ENCODE measurements at places on chromosomes 12 and 14.

- no peak for DNase-seq
Observed at GRCh38 chr14:32813401-32813800, 125.3 kb upstream of the NPAS3 start.

- DNase-seq, result no peak
Observed at GRCh38 chr12:115988212-115988611, 289.3 kb downstream of the MED13L start.

DNA sequence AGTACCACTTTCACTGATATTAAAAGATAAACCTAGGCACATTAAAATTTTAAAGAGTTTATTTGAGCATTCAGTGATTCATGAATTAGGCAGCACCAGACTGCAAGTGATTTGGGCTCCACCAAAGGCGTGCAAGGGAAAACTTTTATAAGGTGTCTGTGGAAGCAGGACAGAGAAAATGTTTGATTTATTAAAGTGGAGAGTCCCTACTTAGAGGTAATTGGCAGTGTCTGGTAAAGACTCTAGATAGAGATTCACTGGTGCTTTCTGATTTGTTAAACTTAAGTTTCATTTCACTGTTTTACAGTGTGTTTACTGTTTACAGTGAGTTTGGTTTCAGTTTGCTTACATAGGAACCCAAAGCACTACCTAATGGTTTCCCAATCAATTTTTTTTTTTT lies 72.8 kb downstream of the ANKS1B start:
- DNase-seq, result no peak

GRCh38 chr14:33556382-33557121 lies 394.3 kb downstream of the EGLN3 start:
- no peak for DNase-seq

- no peak for DNase-seq
Observed at GRCh38 chr12:29882846-29883245, 99.1 kb upstream of the TMTC1 start.

DNA sequence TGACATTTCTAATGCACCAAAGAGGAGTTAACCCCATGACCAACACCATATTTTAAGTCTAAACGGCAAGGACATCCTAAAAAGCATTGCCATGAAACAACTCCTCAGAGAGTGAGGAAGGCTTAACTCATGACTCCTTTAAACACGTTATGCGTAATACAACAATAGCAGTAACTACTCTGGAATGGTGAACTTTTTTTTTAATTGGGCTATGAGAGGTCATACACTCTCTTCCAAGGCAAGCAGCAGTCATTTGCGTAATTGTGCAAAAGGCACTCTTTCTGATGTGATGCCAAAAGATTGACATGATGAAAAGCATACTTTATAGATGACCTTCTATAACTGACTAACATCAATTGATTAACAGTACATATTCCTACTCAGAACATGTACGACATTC lies 39.4 kb downstream of the RHOJ start:
- DNase-seq, result no peak

DNA sequence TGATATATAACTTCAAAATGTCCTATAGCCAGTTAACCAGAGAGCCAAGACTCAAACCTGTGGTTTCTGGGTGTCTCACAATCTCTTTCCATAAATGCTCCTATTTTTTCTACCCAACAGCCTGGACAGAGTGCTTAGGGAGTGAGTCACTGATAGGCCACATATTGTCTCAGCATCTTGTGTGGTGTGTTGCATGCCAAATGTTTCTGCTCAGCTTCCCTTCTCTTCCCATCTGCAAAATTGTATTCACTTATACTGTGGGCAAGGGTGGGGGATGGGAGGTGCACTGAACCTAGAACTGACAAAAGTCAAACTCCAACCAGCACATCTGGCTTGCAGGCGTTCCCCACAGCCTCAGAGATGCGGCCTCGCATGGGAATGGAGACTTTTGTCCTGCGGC lies 123.3 kb downstream of the KCNA5 start:
- no peak for DNase-seq

DNA sequence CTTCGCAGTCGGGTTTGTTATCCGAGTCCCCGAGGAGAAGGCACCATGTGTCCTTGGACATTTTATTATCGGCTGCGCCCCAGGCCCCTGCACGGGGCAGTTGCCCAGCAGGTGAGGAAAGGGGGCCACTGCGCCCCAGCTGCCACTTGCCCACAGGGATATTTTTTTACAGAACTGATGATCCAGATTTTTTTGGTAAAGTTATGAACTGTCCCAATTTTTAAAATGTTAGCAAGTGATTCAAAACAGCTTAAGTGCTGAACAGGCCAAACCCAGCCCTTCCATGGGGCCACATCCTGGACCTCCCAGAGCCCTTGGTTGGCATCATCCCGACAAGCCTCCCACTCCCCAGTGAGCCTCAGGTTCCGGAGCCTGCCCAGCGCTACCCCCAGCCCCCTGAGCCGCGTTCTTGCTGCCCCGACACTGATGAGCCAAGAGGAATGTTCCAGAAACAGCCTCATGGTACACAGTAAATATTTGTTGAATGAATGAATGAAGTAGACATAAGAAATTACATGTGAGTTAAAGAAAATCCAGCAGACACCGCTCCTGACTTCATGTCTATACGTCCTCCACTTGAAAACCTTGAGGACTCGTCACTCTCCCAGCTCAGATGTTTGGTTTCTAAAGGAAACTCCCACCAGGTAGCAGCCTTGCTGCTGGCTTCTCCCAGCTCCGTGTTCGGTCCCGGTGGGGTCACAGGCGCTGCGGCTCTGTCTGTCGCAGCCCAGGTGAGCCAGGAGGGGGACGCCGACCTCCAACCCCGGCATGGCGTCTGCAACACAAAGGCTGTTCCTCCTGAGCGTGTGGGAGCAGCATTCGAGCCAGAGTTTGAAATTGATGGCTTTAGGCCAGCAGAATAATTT lies 88.5 kb downstream of the ADGRD1 start:
- no peak for DNase-seq

DNA sequence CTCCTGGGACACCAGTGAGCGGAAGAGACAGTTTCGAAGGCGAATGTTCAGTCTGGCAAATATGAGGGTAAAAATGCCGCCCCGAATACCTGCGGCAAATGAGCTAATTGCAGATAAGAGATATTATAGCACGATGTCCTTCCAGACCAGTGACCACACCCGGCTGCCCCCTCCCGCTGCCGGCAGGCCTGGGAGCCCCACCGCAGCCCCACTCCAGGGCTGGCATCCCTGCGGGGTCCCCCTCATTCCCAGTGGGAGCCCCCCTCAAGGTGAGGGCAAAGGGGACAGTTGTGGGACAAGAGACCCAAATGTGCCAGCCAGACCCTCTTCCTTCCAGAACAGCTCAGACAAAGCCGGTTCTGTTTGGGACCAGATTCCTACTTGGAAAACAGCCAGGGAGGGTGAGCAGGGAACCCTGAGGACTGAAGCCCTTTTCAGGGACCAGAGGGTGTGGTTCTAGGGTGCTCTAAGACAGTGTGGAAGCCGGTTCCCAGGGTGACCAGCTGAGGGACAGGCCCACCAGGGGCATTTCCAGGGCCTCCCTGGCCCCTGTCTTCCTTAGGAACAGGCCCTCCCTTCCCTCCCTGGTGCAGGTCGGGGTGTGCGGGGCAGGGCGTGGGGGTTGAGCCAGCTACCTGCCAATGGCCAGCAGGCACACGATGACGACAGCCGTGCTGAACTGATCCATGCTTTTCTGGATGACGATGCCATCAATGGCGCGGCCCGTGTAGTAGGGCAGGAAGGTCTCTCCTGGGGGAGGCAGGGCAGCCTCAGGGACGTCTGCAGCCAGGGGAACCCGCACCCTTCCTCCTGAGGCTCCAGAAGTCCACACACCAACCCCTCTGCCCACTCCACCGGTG lies 16.2 kb downstream of the ABCB9 start:
- DNase-seq, result no peak

DNA sequence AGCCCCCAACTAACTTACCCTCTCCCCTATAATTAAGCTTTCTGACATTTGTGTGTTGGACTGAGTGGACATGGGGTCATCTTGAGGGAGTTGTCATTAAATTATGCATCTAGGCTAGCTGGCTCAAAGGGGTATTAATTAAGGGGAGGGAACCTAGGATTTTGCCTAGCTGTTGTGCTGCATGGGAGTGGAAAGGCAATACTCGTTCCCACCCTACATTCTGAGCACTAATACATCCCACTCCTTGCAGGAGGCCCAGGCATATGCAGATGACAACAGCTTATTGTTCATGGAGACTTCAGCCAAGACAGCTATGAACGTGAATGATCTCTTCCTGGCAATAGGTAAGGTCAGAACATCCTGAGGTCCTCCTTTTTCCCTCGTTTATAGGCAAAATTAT lies 6.0 kb upstream of the SUOX start:
- no peak for DNase-seq

- no peak for DNase-seq
Observed at GRCh38 chr14:100818221-100818699, 7.7 kb upstream of the MEG3 start.

GRCh38 chr14:102917469-102918211 lies 4.8 kb upstream of the AMN start:
- no peak for DNase-seq

DNA sequence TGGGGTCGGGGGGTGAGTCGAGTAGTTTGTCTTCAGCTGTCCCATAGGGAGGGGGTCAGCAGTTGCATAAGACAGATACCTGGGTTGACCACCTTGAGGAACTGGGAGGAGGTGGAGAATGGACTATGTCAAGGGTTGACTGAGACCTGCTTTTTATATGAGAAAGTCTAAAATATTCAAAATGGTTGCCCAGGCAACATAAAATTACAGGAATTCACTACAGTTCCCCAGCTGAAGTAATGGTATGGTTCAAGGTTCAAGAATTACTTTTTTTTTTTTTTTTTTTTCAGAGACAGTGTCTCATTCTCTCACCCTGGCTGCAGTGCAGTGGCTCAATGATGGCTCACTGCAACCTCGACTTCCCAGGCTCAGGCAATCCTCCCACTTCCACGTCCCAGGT lies 5.1 kb upstream of the TCHP start:
- no peak for DNase-seq

DNA sequence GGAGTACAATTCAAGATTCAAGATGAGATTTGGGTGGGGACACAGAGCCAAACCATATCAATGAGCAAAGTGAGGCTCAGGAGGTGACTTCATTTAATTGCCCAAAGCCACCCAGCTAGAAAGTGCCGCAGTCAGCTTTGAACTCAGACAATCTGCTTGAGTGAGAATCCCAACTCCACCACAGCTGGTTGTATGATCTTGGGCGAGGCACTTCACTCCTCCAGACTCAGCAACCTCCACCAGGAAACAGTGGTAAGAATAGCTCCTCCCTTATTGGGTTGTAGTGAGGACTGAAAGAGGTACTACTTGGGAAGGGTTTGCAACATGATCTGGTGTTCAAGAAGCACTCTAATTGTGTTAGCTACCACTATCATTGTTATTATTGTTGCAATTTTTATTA lies 129.2 kb upstream of the RFLNA start:
- DNase-seq, result no peak

- DNase-seq, result no peak
Observed at GRCh38 chr14:33150666-33151428, 212.2 kb downstream of the NPAS3 start.

- no peak for DNase-seq
Observed at GRCh38 chr14:67580336-67581171, 19.5 kb downstream of the PIGH start.

- peak; percentile 18 for DNase-seq
Observed at GRCh38 chr12:124771462-124772288, 92.0 kb downstream of the SCARB1 start.

GRCh38 chr12:27960821-27961220 lies 11.7 kb downstream of the PTHLH start:
- no peak for DNase-seq

DNA sequence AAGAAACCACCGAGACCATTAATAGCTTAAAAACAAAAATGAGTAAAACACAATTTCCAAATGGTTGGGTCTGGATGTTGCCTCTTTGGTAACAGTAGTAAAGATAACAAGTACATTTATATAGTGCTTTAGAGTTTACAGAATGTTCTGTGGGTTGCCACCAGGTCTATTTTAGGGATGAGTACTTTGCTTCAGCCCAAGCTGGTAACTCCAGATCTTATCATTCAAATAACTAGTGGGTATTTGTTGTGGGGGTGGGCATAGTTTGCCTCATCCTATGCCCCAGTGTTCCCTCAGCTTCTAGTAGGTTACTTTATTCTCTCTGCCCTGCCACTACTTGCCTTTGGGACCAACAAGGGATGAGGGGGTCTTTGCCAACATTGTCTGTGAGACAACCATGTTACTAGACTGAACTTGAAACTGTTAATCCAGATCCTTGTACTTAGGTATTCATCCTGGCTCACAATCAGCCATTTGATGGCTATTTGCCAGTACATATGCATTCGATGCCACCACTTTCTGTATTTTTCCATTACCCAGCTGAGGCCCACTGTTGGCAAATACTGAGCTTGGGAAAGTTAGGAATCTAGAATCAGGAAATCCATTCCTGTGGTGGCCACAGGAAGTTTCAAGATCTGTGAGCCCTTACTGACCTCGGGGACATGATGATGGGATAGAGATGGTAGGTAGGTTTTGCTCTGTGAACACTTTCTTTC lies 17.6 kb upstream of the AKAP6 start:
- DNase-seq, result no peak

- no peak for DNase-seq
Observed at GRCh38 chr12:131061041-131061806, 107.5 kb downstream of the ADGRD1 start.

DNA sequence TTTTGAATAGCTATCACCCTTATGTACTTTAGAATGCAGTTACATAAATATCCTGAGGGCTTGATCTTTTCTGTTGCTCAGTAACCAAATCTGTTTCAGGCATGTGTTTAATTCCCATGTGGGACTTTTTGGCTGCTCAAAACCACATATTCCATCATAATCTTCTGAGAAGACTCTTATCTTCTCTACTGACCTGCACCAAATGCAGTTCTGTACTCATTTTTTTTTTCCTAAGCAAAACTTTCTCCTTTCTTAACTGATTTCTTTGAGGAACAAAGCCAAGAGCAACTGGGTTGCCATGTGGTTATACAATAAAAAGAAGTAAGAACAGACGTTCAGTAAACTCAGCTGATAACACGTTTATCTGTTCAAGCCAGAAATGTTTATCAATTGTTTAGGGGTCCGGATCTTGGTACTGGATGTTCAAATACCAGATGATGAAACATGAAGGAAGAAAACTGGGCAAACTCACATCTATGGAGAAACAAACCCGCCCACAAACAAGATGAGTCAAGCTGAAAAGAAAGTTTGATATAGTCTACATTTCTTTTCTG lies 50.1 kb downstream of the TMEM132C start:
- no peak for DNase-seq

DNA sequence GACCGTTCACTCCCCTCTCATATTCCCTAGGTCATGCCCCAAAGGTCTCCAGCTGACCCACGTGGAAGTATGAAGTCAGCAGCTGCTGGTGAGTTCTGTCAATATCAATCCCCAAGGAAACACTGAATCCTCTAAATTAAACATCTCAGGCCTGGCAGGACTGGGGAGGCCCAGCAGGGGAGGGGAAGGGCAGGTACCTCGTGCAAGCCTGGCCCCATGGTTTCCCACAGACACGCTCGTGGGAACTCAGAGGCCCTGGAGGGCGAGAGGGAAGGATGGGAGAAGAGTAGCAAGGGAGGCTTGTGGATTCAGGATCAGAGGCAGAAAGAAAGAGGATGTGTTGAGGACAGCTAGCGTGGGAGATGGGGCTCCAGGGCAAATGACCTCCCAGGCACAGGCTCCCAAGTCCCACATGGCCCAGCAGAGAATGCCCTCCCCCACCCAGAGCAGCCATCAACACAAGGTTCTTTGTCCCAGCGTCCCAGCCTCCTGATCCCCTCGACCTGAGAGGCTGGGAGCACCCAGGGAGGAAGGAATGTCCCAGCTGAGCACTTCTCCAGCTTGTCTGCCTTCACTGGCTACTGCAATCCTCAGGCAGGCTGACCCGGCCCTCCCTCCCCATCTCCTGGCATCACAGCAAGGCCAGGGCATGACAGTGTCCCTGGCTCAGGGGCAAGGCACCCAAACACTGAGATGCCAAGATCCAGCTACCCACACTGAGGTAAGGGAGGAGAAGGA lies 20.1 kb upstream of the RPLP0 start:
- no peak for DNase-seq

All from LNCaP clone FGC (cell line).